Brain (organoid and tissue), 16 donors: ENCODE measurements at places on chromosomes 1 and 21.

DNA sequence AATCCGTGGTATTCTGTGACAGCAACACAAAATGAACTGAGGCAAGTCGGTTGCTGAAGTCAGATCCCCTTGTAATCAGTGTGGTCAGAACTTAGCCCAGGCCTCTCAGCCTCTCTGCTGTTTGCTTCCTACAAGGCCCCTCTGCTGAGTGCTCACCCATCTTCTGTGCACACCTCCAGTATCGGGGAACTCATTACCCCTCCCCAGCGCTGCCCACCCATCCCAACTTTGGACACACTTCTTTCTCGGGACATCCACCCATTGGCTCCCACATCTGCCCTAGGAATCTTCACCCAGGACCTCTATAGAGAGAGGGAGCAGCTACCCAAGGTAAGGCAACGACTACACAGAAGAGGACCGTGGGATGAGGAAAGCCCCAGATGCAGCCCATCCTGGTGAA lies 217.5 kb downstream of the MATN1 start:
- DNase-seq = no peak

DNA sequence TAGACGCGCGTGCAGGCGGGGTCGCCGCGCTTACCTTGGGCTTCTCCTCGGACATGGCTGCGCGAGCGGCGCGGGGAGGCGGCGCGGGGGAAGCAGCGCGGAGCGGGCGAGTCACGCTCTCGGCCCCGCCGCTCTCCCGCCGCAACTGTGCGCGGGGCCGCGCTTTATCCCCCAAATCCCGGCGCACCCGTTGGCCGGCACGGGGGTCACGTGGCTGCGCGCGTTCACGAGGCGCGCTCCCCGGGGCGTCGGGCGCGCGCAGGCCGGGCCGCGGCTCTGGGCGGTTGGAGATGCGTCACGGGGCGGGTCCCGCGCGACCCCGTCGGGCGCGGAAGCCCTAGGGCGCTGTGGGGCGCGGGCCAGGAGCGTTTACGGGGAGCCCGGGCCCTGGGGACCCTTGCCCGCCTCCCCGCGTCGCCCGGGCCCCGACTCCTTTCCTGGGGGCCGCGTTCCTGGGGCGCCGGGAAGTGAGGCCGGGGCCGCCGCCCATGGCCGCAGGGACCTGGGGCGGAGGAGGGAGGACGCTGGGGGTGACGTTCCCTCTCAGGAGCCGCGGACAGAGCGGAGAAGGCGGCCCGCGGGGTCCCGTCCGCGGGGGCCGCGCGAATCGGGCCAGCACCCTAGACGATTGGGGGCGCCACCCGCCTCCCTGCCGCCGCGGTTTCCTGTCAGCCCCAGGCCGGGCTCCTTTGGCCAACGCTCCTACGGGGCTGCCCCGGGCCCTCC lies at the start of gene SUMO3:
TSS of gene SUMO3 (minus strand) at position 149 of the 726 bp plus-strand sequence. CDS start at position 55, 94 bp downstream.
- DNase-seq = peak; percentile 91

DNA sequence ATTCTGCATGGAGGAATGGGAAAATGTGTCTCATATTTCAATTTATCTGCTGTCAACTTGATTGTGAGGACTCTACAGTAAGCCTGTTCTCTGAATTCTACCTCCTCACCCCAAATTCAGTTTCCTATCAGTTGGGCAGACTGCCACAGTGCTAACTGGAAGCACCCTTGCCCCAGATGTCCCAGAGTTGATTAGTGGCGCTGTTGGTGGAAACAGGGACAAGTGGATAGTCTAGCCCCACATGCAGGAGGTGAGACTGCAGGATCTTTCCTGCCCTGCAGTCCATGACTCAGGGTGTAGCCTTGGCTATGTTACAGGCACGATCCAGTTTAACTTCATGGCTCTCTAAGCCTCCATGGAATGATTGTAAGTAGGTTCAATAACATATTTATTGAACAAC lies 22.1 kb downstream of the ADAM30 start:
- no peak for DNase-seq

DNA sequence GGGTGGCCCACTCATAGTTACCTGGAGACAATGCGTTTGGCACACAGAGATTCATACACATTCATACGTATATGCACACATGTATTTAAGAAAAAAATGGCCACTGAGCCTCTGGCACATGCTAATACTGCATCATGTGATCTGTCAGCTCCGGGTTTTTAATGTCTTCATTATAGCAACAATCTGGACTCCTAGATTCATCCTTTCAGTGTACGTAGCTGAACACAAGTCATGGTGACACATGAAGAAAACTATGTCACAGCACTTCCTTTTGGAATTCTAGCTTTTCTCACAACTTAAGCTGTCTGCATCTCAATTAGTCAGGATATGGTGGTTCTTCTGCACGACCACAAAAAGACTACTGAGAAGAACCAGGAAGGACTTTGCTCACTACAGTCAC lies 24.7 kb downstream of the HSF2BP start:
- no peak for DNase-seq

DNA sequence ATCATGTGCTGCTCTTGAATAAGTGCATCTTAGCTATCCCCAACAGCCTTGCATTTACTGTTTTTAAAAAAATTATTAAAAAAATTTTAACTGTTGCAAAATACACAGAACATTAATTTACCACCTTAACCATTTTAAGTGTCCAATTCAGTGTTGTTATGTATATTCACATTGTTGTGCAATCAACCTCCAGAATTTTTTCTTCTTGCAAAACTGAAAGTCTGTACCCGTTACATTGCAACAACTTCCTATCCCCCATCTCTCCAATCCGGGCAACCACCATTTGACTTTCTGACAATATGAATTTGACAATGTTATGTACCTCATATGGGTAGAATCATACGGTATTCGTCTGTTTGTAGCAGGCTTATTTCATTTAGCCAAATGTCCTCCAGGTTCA lies 83.1 kb downstream of the FMN2 start:
- DNase-seq = no peak

- DNase-seq = no peak
Measured at GRCh38 chr1:72115290-72115689, 167.0 kb downstream of the NEGR1 start.

GRCh38 chr21:33018707-33019465 lies 6.8 kb upstream of the OLIG2 start:
- DNase-seq = no peak

- no peak for DNase-seq
Measured at GRCh38 chr1:22323141-22323845, 128.4 kb upstream of the ZBTB40 start.

- no peak for DNase-seq
Measured at GRCh38 chr1:230832476-230832875, 35.8 kb downstream of the C1orf198 start.

DNA sequence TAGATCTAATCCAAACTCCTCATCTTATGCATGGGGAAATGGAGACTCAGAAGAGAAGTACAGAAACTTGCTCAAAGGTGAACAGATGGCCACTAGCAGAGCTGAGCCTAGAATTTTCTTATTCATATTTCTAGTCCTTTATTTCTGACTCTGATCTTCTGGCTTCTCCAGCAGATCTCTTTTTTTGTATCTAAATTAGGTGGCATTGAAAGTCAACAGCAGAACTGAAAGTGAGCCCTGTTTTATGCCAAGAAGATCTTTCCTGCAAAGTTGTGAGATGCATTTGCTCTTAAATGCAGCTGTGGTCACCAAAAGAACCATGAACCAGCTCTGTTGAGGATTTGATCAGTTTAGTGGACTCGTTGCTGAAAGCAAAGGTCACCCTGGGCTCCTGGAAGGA lies 75.5 kb downstream of the KAZN start:
- DNase-seq = no peak

- no peak for DNase-seq
Measured at GRCh38 chr1:107552781-107553180, 411.9 kb downstream of the NTNG1 start.

- DNase-seq = no peak
Measured at GRCh38 chr21:41845310-41846032, 33.7 kb downstream of the PRDM15 start.

- DNase-seq = peak; percentile 60
Measured at GRCh38 chr1:63319046-63320021, 3.0 kb upstream of the FOXD3 start.

DNA sequence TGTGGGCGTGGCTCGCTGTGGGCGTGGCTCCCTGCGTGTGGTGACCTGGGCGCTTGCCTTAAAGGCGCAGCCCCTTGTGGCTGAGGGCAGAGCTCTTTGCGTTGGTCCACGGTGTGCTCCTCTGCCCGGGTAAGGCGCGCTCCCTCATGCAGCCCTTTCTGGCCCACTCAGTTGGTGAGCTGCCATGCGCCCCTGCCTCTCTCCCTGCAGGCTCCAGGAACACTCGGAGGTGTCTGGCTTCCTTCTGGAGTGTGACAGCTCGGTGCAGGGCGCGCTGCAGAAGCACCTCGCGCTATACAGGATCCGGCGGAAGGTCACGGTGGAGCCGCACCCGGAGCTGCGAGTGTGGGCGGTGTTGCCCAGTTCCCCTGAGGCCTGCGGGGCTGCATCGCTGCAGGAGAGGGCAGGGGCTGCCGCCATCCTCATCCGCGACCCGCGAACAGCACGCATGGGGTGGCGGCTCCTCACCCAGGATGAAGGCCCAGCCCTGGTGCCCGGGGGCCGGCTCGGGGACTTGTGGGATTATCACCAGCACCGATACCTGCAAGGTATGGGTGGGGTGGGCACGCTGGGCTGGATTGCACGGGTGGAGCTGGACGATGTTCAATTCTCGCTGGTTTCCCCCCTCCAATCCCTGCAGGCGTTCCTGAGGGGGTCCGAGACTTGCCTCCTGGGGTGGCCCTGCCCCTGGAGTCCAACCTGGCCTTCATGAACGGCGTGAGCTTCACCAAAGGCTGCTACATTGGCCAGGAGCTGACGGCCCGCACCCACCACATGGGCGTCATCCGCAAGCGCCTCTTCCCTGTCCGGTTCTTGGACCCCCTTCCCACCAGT lies 9.1 kb downstream of the IBA57 start:
- DNase-seq = no peak

DNA sequence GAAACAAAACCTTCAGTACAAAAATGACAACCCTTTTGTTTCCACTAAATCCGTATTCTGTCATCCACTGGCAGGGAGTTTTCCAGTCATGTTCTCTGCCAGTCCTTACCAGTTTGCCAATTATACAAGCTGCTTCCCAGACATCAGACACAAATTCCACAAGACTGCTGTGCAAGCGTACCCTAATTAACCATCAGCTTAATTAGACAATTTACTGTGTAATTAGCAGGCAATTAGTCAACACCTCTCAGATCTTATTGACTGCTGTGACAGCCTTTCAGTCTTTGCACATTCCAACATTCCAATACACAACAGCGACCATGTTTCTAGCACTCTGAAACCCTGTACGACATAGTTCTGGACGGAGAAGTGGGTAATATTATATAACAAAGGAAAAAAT lies 420.1 kb downstream of the DPYD start:
- peak; percentile 76 for DNase-seq

DNA sequence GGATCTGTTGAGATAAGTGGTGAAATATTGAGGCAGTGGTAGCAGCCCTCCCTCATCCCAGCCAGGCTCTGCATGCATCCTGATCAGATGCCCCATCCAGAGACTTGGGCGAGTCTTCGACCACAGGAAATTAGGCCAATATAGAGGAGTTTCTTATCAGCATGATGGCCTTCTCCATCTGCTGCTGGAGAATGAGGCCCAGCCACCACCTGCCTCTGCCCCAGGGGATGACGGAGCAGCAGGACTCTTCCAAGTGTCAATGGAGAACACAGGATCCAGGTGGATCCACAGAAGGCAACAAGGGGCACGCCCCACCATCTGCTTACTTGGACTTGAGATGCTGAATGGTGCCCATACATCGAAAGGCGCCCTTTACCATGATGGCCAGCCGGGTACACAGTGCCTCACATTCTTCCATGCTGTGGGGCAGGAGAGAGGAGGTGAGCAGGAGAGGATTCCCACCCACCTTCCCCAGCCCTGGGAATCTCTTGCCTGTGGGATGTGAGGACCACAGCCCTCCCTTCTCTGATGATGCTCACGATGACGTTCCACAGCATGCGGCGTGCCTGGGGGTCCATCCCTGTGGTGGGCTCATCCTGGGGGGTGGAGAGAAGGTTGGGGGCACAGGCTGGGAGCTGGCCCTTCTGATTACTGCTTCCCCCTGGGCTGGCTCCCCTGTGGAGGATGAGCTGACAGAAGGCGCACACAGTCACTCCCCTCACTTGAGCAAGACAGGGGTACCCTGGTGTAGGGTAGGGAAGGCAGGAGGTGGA lies 91.5 kb upstream of the GCLM start:
- DNase-seq = no peak

DNA sequence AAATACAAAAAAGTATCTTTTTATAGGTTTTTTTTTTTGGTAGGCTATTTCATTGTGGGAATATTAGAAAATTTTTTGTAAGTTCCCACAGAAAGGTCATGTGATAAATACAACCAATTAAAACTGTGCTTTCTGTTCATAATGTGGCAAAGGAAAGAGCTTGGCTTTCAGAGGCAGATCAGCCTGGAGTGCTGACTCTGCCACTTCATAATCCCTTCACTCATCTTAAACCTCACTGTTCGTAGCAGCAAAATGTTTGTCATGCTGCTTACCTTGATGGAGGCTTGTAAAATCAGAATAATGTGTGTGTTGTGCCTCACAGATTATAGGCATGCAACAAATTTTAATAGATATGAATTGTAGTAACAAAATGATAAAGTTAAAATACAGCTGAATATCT lies 176.8 kb downstream of the ZP4 start:
- DNase-seq = no peak

DNA sequence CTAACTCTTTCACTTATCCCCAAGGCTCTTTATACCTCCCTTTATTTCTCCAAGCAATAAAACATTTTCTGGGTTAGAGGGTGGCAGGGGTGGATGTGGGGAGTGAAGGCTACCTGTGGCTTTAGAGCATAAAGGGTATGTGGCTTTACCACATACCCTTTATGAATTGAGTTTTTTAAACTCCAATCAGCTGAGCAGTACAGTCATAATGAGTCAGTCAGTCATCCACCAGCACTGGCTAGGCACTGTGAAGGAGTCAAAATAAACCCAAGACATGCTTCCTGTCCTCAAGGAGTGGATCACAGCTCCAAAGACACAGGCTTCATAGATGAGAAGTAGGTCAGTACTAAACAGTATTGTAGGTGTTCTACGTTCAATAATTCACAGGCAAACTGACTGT lies 2.6 kb upstream of the TDRD10 start:
- DNase-seq = no peak

- no peak for DNase-seq
Measured at GRCh38 chr21:22889445-22889844, 1891.2 kb downstream of the NCAM2 start.
